ENCODE measurements at places on chromosomes 4 and X. TPM values are rescaled to one million over a fixed set of nuclear protein-coding genes. Genes with fewer than 3 reads are reported as not detected.

- no peak for DNase-seq
Measured at GRCh38 chr4:145178740-145179280, 1.6 kb downstream of the OTUD4 start.

- DNase-seq: no peak
Measured at GRCh38 chrX:120140293-120140981, 18.0 kb upstream of the RHOXF2 start.

ZFP42 gene
- not detected for total RNA-seq

DNA sequence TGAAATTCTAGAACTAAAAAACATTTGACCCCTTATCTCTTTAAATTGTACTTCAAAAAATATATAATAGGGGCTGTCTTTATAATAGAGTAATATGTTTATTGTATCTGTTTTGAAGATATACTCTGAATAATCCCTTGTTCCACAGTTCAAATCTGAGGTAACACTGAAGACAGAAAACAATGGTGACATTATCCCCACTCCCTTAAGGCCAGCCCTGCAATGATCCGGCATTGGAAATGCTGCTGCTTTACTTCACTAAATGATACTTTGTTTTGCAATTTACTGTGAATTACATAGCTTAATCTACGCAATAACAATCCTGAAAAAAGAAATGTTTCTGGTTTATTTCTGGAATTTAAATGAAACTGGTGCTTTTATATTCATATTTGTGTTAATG, 34.4 kb upstream of the ZFP42 start:
- no peak for DNase-seq

DNA sequence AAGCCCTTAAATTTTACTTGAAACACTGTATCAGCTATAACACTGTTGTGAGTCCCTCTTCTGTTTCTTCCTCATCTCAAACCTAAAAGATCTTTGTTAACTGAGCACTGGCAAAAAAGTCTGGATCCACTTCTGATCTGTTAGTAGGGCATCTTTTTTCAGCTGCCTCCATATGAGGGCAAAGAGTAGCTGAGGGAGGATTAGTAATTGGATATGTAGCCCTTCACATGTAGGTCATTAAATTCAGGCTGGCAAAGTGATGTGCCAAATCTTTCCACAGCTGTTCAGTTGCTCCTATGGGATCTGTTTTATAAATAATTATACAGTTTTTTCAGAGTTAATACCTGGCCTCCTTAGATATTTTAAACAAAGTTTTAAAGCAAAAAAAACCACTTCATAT, 1.1 kb upstream of the TRMT10A start:
- no peak for DNase-seq

GRCh38 chrX:151675121-151675746, 20.0 kb upstream of the PRRG3 start:
- DNase-seq: no peak

- peak; percentile 80 for DNase-seq
Measured at GRCh38 chr4:81466841-81467671, 4.7 kb downstream of the RASGEF1B start.

GRCh38 chr4:41880840-41881831, 54.1 kb upstream of the TMEM33 start:
- DNase-seq: no peak

GRCh38 chr4:27062256-27062655, 201.6 kb downstream of the STIM2 start:
- DNase-seq: no peak

DNA sequence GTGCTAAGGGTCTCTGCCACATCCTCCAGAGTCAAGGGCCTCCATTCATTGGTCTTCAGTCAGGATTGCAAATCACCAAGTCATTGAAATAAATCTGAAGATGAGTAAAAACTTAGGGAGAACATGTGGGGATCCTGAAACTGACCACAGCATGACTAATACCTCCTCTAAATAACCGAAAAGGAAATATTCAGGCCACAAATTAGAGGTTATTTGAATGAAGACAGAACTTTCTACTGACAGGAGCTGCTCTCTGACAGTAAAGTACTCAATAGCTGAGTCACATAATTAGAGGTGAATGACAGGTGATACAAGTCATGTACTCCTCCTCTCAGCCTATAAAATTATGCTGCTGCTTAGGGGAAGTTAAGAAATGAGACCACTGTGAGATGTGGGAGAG, 240.2 kb upstream of the F9 start:
- DNase-seq: no peak

MAGEA9B gene
- not detected for total RNA-seq

DNA sequence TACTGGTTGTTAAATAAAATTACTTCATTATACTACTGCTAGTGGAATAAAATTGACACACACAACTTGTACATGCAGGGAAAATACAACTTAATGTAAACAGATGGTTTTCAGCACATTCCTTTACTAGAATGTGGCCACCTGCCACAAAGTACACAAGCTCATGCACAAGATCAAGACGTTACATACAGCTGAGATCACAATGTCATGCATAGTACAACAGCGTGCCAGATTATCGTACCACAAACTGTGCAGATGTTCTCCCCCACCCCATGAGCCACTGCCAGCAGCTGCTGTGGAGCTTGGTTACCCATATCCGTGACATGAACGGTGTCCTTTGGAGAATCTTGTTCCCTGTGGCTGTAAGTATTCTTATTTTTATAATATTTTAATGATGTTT, 27.7 kb downstream of the FBXO8 start:
- DNase-seq: no peak

DCHS2 gene
- total RNA-seq: not detected

DNA sequence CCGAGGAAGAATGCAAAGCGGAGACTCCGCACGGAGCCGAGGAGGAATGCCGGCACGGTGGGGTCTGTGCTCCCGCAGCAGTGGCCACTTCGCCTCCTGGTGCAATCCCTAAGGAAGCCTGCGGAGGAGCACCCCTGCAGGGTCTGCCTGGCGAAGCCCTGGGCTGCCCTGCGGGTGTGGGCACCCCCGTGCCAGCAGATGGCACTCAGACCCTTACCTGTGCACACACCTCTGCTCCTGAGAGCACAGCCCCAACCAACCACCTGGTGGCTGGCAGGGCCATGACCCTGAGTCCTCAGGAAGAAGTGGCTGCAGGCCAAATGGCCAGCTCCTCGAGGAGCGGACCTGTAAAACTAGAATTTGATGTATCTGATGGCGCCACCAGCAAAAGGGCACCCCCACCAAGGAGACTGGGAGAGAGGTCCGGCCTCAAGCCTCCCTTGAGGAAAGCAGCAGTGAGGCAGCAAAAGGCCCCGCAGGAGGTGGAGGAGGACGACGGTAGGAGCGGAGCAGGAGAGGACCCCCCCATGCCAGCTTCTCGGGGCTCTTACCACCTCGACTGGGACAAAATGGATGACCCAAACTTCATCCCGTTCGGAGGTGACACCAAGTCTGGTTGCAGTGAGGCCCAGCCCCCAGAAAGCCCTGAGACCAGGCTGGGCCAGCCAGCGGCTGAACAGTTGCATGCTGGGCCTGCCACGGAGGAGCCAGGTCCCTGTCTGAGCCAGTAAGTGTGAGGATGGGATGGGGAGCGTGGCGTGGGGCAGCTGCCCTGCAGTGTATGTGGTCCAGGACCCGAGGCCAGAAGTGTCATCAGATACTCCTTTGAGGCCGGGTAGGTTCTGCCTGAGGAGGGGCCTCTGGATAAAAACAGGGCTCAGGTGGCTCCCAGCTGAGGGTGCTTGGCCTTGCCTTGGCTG, 7.0 kb downstream of the TACC3 start:
- DNase-seq: no peak

DNA sequence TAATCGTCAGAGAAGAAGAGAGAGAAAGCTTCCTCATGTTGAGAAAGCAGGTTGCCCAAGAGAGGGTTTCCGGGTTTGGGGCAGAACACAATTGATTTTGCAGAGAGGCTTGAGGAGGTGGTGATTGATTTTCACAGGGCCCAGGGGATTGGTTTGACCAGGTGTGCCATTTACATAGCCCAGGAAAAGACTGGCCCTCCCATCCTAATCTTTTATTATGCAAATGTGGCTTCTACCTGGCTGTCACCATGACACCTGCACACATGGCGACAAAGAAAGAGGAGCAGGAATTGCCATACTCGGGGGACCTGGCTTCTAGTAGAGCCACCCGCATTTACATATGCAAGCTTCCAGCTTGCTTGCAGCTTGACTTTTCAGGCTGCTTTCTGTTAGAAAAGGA, 405.3 kb downstream of the PPP4R3C start:
- no peak for DNase-seq

DNA sequence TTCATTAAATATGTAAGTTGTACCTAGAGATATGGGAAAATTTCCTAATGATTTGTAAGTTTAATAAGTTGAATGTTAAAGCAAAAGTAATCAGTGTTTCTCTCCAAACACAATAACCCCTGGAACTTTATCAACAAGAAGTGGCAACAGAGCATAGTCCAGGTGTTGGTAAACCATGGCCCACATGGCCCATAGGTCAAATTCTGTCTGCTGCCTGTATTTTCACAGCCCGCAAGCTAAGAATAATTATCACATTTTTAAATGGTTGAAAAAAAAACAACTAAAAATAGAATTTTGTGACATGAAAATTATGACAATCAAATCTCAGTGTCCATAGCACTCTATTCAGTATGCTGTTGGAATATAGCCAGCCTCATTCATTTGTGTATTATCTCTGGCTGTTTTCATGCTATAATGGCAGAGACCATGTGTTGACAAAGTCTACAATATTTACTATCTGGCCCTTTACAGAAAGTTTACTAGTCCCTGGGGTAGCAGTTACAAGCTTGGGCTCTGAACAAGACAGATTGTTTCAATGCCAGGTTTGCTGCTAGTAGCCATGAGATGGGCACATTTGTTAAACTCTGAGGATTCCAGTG, 395.8 kb downstream of the GASK1B start:
- DNase-seq: no peak

ATG4A gene
- 9.5 TPM for total RNA-seq

GRCh38 chr4:2292646-2293108, 30.8 kb upstream of the MXD4 start:
- DNase-seq: no peak

- DNase-seq: no peak
Measured at GRCh38 chr4:102454268-102454667, 46.9 kb upstream of the NFKB1 start.

HPGD gene
- total RNA-seq: 2.9 TPM

DNA sequence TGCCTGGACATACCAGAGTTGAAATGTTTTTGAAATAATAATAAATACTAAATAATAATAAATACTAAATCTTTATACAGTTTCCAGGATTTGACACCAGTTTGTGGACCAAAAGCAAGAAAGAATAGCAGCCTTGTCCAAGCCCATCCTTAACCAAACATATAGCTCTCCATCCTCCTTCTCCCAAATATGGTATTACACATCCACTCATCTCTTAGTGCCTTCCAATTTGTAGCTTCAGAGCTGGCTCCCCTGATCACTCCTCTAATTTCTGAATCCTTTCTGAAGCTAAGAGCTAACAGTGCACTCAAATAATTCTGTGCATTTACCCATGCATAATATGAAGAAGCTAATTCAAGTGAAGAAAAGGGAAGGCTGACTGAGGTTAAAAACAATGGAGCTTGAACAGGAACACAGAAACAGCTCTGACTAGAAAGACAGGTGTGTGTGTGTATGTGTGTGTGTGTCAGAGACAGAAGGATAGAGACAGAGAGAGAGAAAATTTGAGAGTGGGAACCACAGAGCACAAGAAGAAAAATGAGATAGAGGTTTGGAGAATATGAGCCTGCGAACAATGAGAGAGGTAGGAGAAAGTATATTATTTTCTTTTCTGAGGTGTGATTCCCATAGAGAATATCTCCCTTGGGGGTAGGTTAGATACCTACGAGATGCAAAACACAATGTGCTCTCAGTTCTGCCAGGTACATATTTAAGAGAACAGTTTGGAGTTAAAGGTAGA, 123.5 kb downstream of the CAMK2D start:
- no peak for DNase-seq

DNA sequence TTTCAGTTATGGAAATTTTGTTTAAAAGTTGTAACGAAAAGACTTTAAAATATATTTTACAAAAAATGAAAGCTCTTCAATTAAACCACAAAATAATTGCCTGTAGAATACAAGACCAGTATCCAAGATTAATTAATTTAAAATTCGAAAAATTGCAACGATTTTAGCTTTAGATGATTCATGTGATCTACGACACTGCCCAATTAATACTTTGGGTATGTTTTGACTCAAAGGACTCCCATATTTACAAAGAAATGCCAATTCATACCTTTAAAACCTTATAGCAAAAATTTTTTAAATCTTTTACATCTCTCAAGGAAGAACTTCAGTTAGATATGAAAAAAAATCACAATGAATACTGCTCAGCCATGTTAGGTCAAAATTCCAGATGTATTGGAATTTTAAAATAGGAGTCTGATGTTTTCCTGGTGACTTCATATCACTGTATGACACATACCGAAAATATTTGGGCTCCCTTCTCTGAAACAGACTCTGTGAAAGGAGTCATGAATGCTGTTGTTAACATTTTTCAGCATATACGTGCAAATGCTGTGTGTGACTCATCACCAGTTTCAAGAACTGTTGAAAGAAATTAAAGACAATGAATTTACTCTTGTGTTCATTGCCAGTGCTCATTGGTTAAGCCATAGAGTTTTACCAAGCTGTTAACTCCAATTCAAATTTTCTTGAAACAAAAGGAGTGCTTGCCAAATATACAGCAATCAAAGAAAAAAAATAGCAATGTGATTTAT, 13.8 kb upstream of the SMS start:
- no peak for DNase-seq

DNA sequence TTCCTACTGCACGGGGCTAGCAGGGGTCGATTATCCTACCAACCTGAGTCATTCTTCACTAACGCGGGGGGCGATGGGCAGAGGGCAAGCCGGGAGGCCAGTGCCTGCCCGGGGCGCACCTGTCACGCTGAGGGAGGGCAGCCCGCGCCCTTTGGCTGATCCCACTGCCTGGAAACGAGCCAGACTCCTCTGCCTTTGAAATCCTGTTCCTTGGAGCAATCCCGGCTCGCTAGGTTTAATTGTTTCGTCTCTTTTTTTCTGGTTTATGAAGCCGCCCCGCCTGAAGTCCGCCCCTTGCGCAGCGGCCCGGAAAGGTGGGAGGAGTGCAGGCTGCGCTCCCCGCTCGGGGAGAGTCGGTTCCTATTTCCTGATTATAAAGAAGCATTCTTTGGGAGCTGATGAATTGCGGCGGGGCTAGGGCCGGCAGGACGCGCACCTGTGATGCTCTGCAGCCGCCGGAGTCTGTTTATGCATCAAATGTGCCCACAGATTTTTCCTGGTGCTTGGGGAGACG, 484.2 kb downstream of the BCOR start:
- DNase-seq: no peak

MGAT4D gene
- not detected for total RNA-seq

DNA sequence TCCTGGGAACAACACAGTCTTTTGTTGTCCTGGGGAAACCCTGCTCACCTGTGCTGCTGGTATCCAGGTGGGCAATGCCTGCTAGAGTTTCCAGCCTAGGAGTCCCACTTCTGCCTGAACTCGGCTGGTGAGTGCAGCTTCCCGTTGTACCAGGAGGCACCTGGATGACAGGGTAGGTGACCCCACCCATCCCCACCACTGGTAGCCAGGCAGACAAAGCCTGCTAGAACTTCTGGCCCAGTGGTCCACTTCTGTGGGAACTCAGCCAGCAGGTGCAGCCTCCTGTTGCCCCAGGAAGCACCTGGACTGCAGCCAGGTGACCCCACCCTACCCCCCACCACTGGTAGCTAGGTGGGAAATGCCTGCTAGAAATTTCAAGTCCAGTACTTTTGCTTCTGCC, 9.7 kb upstream of the TCEAL2 start:
- DNase-seq: no peak
